ENCODE measurements at places on chromosomes 6 and 20. TPM values are rescaled to one million over a fixed set of nuclear protein-coding genes. Genes with fewer than 3 reads are reported as not detected.
A peak's percentile ranks its signal among the peaks of the same experiment; 100 is the strongest.

MRS2 gene
- 16.0 TPM for polyA plus RNA-seq

ARMC12 gene
- polyA plus RNA-seq = 2.8 TPM

SERINC3 gene
- 31.4 TPM for polyA plus RNA-seq

EPHA7 gene
- polyA plus RNA-seq = not detected

ZFP57 gene
- polyA plus RNA-seq = 0.39 TPM

DNA sequence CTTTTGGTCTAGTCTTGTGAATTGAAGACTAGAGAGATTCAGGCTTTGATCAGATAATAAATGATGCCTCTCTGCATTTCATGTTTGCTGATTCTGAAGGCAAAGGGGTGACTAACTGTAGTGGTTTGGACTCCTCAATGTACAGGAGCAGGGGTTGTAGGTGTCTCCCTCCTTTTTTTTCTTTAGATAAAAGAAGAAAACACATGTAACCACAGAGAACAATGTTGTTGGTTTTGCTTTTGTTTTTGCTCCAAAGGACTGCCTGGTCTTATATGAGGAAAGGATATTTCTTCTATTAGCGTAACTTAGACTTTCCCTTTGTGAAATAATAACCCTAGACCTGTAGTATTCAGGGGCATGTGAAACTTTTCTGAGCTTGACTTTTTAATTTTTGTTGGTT lies 53.2 kb downstream of the RFPL4B start:
- no peaks in the 10 kb centered on the region for H3K36me3 ChIP-seq
- no peaks in the 10 kb centered on the region for H3K27me3 ChIP-seq
- DNase-seq = no peak

DNA sequence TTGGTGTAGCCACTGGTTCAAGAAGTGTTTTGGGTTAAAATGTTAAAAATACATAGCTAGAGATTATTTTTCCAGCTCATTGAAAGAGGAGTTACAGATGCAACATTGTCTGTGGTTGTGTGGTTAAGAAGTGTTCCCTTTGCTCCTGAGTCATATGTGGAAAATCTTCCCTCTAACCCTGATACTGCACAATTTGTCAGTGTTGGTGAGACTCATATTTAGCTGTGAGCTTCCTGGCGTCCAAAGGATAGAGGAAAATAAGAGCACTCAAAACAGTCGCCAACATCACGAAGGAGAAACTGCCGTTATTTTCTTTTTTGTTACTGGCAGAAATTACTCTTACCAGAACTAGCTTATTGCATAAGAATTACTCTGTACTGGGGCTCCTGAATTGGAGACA lies 250.4 kb downstream of the CDH4 start:
- no peaks in the 10 kb centered on the region for H3K36me3 ChIP-seq
- H3K27me3 ChIP-seq = no peaks in the 10 kb centered on the region
- no peaks in the 10 kb centered on the region for H3K4me1 ChIP-seq
- DNase-seq = no peak
- no peak overlapping the region for H3K4me3 ChIP-seq
- no peak overlapping the region for H3K27ac ChIP-seq

DNA sequence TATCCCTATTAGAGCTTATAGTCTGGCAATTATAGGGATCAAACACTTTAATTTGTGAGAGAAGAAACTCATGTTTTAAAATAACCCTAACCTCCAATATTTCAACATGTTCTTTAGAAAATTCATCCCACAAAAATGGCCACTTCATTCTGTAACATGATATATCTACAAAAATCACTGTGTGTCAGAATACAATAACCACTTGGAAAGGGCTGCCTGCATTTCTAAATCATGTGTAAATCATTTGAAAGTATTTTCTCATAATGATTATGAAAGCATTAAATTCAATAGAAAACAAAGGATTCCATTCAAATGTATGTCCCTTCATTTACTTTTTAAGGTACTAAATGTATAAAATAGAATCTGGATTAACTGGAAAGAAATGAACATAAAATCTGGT lies 101.4 kb upstream of the NHSL1 start:
- H3K4me3 ChIP-seq = no peak overlapping the region
- no peaks in the 10 kb centered on the region for H3K27me3 ChIP-seq

- H3K4me1 ChIP-seq = peaks cover 38% of the 10 kb centered on the region
- no peaks in the 10 kb centered on the region for H3K27me3 ChIP-seq
- no peaks in the 10 kb centered on the region for H3K36me3 ChIP-seq
- H3K4me3 ChIP-seq = peak overlapping the region; percentile 97
- DNase-seq = peak; percentile 78
Observed at GRCh38 chr6:28980852-28981430, 24.2 kb downstream of the ZNF311 start.

DNA sequence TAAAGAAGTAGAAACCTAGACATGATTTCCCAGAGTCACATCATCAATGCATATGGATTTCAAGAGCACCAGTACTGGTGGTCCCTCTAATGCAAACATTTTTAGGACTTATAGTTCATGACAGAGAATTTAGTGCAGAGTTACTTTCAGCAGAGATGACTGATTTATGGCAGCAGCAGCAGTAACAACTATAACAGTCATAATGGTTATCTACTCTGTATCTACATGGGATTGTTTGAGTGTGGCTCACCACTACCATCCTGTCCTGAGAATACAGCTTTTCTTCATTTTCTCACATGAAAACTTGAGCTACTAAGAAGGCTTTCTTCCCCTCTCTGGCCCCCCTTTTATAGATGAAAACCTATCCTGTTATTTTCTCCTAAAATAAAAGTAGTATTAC lies 128.5 kb upstream of the ENPP5 start:
- H3K27me3 ChIP-seq = no peaks in the 10 kb centered on the region
- no peaks in the 10 kb centered on the region for H3K4me1 ChIP-seq
- no peak overlapping the region for H3K27ac ChIP-seq
- no peak overlapping the region for H3K4me3 ChIP-seq
- H3K36me3 ChIP-seq = no peaks in the 10 kb centered on the region

- H3K27me3 ChIP-seq = no peaks in the 10 kb centered on the region
- H3K4me1 ChIP-seq = peaks cover 9% of the 10 kb centered on the region
- no peak overlapping the region for H3K27ac ChIP-seq
- H3K36me3 ChIP-seq = no peaks in the 10 kb centered on the region
- no peak overlapping the region for H3K4me3 ChIP-seq
Observed at GRCh38 chr6:38644951-38645350, 5.2 kb upstream of the BTBD9 start.

DNA sequence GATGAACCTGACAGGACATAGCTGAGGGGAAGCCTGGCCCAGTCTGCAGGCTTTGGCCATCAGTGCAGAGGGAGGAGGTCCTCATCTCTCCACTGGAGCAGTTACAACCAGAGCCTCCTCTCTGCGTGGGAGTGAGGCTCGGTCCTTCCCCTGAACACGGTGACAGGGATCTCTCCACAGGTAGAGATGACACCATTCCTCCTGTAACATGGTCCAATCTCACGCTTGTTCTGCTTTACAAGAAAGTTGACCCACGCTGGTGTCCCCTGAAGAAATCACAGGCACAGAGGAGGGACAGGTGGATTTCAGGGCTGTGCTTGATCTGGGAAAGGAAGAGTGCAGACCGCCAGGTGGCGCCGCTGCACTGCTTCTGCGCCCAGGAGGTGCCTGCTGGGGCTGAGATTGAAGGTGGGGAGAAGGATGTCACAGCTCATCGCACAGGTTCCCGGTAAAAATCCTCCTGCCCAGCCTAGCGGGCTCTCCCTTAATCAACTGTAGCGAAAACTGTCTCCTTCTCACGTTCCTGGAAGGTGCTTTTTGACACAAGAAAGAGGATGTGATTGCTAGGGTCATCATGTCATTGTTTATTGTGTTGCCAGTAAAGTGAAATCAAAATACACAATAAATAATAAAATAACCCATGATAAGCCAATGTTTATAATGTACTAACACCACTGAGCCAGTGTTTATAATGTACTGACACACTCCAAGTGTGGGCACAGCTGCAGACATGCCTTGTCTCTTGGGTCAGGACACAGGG lies 20.4 kb downstream of the HLA-G start:
- DNase-seq = peak; percentile 85
- H3K36me3 ChIP-seq = no peaks in the 10 kb centered on the region
- peaks cover 54% of the 10 kb centered on the region for H3K27me3 ChIP-seq
- peaks cover 11% of the 10 kb centered on the region for H3K4me1 ChIP-seq
- H3K27ac ChIP-seq = no peak overlapping the region

- H3K36me3 ChIP-seq = no peaks in the 10 kb centered on the region
- H3K27me3 ChIP-seq = no peaks in the 10 kb centered on the region
- no peak for DNase-seq
- H3K27ac ChIP-seq = no peak overlapping the region
- no peak overlapping the region for H3K4me3 ChIP-seq
Observed at GRCh38 chr6:112470376-112470775, 123.2 kb downstream of the RFPL4B start.

- DNase-seq = no peak
- H3K4me3 ChIP-seq = no peak overlapping the region
- H3K27ac ChIP-seq = no peak overlapping the region
- H3K4me1 ChIP-seq = no peaks in the 10 kb centered on the region
Observed at GRCh38 chr6:90720404-90720803, 133.5 kb upstream of the MAP3K7 start.

GRCh38 chr20:3751675-3752385 lies 15.7 kb downstream of the ADISSP start:
- H3K36me3 ChIP-seq = no peaks in the 10 kb centered on the region
- no peak overlapping the region for H3K27ac ChIP-seq
- H3K4me1 ChIP-seq = peaks cover 12% of the 10 kb centered on the region
- H3K27me3 ChIP-seq = no peaks in the 10 kb centered on the region

- no peaks in the 10 kb centered on the region for H3K27me3 ChIP-seq
- no peak for DNase-seq
- no peak overlapping the region for H3K4me3 ChIP-seq
- H3K4me1 ChIP-seq = no peaks in the 10 kb centered on the region
Observed at GRCh38 chr6:12173661-12174060, 116.5 kb upstream of the EDN1 start.

DNA sequence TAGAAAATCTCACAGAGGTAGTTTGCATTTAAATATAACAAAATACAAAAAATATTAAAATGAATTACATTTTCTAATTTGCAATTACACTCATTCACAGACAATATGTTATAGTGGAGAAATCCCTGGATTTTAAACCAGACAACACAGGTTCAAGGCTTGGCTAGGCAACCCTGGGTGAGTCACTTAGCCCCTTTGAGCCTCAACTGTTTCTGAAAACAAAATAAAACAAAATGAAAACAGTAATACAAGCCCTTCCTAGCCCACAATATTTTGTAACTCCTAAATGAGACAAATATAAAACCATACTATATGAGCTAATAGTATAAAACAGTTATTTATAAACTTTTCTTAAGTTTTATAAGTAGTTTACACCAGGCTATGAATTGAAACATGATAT lies 41.0 kb downstream of the UQCC1 start:
- peaks cover 38% of the 10 kb centered on the region for H3K36me3 ChIP-seq
- no peaks in the 10 kb centered on the region for H3K4me1 ChIP-seq
- DNase-seq = no peak
- H3K27ac ChIP-seq = no peak overlapping the region
- H3K4me3 ChIP-seq = no peak overlapping the region

DNA sequence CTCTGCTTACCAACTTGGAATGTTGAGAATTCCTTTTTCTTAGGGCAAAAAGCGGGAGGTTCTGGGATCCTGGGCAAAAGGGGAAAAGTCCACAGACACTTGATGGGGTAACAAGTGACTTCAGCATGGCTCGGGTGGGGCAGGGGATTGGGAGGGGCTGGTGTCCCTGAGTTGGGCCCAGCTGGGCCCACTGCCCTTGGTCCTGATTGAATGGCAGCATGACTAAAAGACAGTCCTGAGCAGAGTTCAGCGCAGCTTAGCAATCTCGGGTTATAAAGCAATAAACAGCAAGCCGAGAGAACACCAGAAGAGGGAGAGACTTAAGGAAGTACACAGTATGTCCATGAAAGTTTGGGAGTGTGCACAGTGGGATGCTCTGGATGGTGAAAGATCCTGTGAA lies 5.6 kb downstream of the PPP2R5D start:
- DNase-seq = no peak
- H3K4me1 ChIP-seq = peaks cover 6% of the 10 kb centered on the region
- H3K27ac ChIP-seq = no peak overlapping the region
- H3K36me3 ChIP-seq = peaks cover 31% of the 10 kb centered on the region
- no peaks in the 10 kb centered on the region for H3K27me3 ChIP-seq

DNA sequence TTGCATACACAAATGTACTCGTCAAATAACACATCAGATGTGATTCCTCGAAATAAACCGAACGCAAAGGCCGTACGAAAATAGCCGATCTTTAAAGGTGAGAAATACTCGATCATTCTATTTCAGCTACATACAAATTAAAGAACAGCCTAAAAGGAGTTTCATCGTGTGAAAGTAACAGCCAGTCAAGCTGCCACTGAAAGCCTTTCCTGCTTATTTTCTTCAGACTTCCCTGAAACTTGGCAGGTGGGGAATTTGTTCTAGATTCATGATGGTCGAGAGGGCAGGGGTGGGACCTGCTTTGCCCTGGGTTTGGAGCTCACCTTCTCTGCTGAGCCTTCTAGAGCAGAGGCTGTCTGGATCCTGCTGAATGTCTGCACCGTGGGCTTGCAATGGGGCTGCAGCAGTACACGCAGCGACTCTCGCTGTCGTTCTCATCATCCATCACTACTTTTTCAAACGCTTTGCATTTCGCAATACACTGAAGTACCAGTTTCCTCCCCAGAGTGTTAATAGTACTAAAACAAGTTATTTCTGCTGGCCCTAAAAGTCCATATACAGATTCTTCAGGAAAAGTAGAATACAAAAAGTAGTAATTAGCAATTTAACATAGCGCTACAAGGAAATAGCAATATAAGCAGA lies 16.2 kb downstream of the FOXC1 start:
- peaks cover 24% of the 10 kb centered on the region for H3K4me1 ChIP-seq
- no peak overlapping the region for H3K27ac ChIP-seq
- peak; percentile 40 for DNase-seq

- no peak for DNase-seq
- no peaks in the 10 kb centered on the region for H3K27me3 ChIP-seq
- H3K27ac ChIP-seq = no peak overlapping the region
- H3K36me3 ChIP-seq = peaks cover under 1% of the 10 kb centered on the region
- no peaks in the 10 kb centered on the region for H3K4me1 ChIP-seq
Observed at GRCh38 chr20:48686238-48687116, 141.3 kb downstream of the PREX1 start.

DNA sequence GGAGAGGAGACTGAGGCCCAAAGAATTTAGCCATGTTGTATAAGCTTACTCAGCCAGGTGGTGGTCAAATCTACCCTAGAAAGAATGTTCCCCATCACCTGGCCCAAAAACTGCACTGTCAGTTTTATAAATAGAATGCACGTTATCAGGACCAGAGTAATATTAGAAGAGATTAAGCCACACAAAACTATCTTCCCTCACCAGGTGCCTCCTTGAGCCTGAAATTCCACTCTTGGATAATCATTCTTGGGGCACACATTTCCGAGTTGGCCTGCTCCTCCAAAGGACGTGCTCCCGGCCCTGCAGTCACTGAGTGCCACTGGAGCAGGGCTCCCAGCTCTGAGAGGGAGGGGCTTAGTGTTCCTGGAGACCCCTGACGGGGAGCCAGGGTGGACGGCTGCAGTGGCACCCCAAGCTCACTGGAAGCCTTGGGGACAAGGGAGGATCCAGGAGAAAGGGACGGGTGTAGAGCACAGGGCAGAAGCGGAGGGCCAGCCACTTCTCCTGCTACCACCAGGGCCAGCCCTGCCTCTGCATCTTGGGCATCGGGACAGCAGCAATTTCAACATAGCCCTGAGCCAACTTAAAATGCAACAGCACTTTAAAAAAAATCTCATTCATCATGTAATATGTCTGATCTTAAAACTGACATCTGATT lies 160.8 kb upstream of the QKI start:
- no peak overlapping the region for H3K27ac ChIP-seq
- H3K4me3 ChIP-seq = no peak overlapping the region
- no peaks in the 10 kb centered on the region for H3K4me1 ChIP-seq
- DNase-seq = no peak
- no peaks in the 10 kb centered on the region for H3K36me3 ChIP-seq
